ENCODE measurements at places on chromosomes 13 and 19. TPM values are rescaled to one million over a fixed set of nuclear protein-coding genes. Genes with fewer than 3 reads are reported as not detected.
A peak's percentile ranks its signal among the peaks of the same experiment; 100 is the strongest.

DNA sequence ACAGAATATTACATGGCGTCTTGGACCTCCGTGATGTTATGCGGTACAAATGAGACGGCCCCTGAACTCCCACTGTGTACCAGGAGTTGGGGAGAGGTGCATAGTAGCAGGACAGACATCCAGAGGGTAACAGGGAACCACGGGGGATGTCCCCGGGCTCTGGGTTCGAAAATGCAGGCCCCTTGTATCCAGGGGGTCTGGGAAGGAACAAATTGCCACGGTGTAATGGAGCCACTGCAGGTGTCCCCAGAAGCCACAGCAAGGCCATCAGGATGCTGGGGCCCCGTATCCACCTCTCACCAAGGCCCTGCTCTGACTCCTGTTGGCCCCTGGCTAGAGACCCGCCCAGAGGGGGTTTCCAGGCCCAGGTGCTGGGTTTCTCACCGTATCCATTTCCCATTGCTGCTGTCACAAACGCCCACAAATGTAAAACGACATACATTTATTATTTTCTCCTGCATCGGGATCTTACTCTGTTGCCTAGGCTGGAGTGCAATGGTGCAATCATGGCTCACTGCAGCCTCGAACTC is 77.8 kb downstream of the INSR start:
- peaks cover 29% of the 10 kb centered on the region for H3K4me1 ChIP-seq
- no peaks in the 10 kb centered on the region for H3K27me3 ChIP-seq
- H3K27ac ChIP-seq, result no peak overlapping the region
- H3K4me3 ChIP-seq, result no peak overlapping the region

DNA sequence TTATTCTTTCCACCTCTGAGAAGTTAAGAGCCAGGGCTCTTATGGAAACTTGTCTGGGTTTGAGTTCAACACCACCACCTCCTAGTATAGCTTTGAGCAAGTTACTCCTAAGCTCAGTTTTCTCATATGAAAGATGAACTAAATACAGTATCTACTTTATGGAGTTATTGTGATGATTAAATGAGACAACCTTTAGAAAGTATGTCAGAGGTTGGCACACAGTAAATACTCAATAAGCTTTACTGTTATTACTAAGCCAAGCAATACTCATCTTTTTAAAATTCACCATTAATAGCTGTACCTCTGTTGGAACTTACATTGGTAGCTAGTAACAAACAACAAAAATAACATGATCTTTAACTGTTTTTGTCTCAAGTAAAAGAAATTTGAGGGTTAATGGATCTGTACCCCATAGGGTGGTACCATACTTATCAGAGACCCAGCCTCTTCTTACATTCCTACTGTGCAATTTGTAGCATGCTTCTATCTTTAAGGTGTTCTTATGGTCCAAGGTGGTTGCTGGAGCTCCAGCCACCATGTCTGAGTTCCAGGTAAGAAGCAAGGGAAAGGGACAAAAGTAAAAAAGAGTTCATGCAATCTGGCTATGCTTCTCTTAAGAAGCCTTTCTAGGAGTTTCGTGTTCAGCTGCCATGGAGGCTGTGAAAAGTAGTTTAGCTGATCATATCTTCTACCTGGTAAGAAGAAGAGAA is 24.1 kb upstream of the NDFIP2 start:
- no peak overlapping the region for H3K27ac ChIP-seq
- no peaks in the 10 kb centered on the region for H3K27me3 ChIP-seq
- H3K36me3 ChIP-seq, result no peaks in the 10 kb centered on the region

PSPN gene
- total RNA-seq, result 1.2 TPM

DNA sequence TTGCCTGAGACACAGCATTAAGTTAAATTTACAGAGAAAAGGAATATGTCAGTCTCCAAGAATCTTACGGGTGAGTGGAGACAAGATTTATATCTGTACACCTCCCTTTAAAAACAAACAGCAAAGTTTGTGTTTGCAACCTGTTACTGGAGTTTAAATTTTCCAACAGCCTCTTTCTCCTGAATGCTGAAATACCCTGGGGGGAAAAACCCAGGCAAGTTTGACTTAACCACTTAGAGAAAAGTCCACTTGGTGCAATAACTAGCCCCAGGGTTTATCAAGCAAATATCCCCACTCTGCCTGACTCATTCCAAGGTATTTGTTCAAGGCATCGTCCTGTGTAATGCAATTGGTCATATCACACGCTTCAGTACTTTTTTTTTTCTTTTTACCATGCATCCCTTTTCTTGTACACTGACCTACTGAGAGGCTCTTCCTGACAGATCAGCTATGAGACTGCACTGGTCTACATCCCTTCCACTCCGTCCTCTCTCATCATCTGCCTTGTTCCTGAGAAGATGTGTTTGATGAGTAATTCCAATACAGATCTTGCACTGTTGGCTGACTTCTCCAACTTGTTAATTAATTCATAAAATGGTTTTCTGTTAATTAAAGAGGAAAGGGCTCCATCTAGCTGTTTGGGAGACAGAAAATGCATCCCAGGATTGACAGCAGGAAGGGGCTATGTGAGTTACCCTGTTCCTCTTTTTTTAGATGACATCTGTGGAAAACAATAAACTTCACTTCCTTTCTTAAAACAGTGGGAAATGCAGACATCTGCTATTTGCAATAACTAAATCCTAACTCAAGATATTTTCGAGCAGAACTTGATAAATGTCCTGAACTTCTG is 212.5 kb upstream of the IRS2 start:
- H3K27me3 ChIP-seq, result no peaks in the 10 kb centered on the region
- no peak overlapping the region for H3K4me3 ChIP-seq
- no peak for DNase-seq
- H3K4me1 ChIP-seq, result no peaks in the 10 kb centered on the region

- H3K4me3 ChIP-seq, result peak overlapping the region; percentile 79
- H3K27me3 ChIP-seq, result no peaks in the 10 kb centered on the region
- H3K36me3 ChIP-seq, result no peaks in the 10 kb centered on the region
- no peak for DNase-seq
- H3K4me1 ChIP-seq, result peaks cover 24% of the 10 kb centered on the region
Measured at GRCh38 chr19:13208672-13209483, 58.7 kb downstream of the IER2 start.

NOVA2 gene
- not detected for total RNA-seq

DNA sequence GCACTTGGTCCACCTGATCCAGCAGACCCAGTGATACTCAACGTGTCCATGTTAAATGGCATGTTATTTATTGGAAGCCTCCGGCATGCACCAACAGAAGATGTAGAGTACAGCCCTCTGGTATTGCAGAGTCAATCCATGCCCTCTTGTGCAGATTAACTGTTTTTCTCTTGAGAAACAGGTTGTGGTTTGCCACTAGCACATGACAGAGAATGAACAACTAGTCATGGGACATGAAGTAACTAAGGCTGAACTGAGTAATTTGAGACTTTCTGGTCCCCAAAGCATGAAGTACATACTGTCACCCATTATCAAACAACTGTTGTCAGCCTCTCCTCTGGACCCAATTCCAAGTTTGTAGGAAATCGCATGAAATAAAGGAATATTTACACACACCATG is 3.2 kb downstream of the ZNF562 start:
- no peaks in the 10 kb centered on the region for H3K27me3 ChIP-seq
- peaks cover 53% of the 10 kb centered on the region for H3K4me1 ChIP-seq
- DNase-seq, result no peak
- peaks cover 82% of the 10 kb centered on the region for H3K36me3 ChIP-seq

- no peaks in the 10 kb centered on the region for H3K36me3 ChIP-seq
- peaks cover 20% of the 10 kb centered on the region for H3K4me1 ChIP-seq
- no peak for DNase-seq
- H3K27me3 ChIP-seq, result no peaks in the 10 kb centered on the region
- H3K4me3 ChIP-seq, result no peak overlapping the region
Measured at GRCh38 chr13:40232311-40233040, 434.0 kb downstream of the FOXO1 start.

- H3K27me3 ChIP-seq, result no peaks in the 10 kb centered on the region
- peaks cover 49% of the 10 kb centered on the region for H3K4me1 ChIP-seq
- H3K36me3 ChIP-seq, result peaks cover 34% of the 10 kb centered on the region
- DNase-seq, result no peak
- H3K27ac ChIP-seq, result no peak overlapping the region
Measured at GRCh38 chr19:49338023-49338677, 2.9 kb downstream of the CD37 start.

DNA sequence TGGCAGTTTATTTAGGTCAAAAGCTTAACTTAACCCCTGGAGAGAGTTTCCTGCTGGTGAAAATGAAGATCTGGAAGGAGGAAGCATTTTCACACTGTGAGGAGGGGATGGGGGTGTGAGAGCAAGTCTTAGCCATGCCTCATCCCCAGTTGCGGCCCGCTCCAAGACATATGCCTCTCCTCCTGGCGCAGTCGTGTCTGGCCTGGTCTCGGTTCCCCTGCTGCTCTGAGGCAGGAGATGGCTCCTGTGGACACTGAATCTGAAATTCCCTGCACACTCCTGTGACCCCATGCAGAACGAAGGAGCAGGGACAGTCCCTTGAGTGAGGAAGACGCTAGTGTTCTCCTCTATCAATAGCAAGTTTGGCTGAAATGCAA is 360 bp upstream of the ZNF69 start:
- peak overlapping the region; percentile 91 for H3K4me3 ChIP-seq
- peaks cover 21% of the 10 kb centered on the region for H3K4me1 ChIP-seq
- peak overlapping the region; percentile 87 for H3K27ac ChIP-seq
- DNase-seq, result no peak

RNF17 gene
- not detected for total RNA-seq

CEACAM7 gene
- not detected for total RNA-seq
